Glutamatergic neuron (in vitro differentiated cells): ENCODE measurements at places on chromosomes 16 and 17.

DNA sequence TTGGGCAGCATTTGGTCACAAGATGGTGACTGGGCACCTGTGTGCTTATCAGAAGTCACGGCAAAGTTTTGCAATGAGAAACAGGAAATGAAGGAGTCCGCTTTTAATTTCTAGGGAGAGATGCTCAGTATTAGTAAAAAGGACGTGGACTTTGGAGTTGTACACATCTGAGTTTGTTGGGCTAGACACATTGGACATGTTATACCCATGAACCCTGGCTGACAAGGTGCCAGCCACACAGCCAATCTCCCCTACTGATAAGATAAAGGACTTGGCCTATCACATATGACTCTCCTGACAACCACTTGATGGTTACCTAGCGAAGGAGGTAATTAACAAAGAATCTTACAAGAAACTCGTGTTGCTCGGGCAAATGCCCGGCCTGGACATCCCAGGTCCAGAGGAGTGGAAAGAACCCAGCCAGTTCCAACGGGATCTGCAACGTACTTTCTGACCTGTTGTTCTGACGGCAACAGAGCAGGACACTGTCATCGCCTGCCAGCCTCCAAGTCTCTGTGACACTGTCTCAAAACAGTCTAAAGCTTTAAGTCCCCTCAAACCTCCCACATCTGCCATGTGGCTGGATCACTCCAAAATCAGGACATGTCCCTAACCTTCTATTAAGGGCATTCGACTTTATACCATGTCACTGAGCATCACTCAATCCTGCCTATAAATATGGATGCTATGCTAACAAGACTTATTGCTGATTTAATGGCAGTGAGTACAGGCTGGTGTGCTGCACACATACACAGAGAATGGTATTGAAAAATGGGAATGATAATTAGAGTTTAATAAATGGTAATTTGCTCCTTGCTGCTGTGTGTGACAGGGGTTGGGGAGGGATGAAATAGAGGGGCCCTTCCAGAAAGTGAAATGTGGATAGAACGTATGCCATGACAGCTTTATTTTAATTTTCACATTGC lies 47.6 kb upstream of the LYRM9 start:
- no peak for DNase-seq

DNA sequence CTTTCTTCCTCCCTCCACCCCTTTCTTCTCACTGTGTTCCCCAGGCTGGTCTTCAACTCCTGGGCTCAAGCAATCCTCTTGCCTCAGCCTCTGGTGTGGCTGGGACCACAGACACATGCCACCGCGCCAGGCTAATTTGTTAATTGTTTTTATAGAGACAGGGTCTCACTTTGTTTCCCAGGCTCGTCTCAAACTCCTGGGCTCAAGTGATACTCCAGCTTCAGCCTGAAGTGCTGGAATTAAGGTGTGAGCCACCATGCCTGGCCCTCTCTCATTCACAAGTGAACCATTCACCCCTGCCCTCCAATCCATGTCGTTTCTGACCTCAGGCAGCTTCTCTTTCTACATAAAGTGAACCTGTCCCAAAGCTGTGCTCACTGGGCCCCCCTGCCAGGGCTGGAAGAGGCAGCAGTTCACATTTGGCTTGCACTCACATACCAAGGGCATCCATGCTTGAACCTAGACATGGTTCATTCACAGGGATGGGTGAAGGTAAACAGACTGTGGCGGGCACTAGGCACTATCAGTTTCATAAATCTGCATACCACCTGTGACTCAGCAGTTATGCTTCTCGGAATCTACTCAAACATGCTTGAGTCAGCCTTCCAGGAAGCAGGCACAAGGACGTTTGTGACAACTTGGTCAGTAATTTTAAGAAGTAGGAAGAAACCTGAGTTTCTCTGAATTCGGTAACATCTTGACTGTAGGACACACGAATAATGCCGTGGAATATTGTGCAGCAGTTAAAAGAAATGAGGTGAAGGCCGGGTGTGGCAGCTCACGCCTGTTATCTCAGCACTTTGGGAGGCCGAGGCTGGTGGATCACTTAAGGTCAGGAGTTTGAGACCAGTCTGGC lies 6.0 kb upstream of the RNF213 start:
- no peak for DNase-seq

DNA sequence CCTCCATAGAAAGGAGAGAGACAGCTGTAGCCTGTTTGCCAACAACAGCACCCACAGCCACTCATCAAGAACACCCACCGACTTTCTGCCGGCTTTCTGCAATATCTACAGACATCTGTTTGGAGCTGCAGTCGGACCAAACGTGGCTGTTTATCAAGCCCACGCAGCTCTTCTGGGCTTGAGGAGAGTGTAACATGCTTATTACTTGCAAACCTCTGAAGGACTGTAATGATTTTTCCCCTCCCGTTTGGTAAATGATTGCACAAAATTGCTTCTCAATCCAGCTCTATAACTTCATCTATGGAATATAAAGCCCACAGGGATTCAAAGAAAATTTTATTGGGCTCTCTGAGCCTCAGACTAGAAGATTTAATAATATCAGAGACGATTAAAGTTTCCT lies 100.5 kb downstream of the VAT1L start:
- no peak for DNase-seq

DNA sequence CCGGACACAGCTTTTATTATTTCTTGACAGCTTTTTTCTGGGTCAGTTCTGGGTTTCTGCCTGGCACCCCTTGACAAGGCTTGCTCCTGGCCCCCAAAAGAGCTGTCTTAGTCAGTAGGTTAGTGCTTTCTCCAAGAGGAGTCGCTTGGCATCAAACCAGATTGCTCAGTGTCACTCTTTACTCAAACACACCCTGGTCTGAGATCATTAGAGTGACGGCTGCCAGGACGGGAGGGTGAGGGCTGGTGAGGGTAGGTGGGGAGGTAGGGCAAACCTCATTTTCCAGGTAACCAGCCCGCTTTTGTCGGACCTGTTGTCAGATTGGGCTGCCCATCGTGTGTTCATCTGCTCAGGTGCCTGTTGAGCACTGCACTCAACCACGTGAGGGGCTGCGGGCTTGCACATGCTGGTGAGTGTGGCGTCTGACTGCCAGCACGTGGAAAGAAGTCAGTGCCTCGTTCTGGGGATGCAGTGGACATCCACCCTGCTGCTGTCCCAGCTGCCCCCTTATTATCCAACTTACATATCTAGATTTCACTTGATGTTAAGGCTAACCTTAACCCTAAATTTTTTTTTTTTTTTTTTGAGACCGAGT lies 12.4 kb downstream of the TMEM94 start:
- no peak for DNase-seq

DNA sequence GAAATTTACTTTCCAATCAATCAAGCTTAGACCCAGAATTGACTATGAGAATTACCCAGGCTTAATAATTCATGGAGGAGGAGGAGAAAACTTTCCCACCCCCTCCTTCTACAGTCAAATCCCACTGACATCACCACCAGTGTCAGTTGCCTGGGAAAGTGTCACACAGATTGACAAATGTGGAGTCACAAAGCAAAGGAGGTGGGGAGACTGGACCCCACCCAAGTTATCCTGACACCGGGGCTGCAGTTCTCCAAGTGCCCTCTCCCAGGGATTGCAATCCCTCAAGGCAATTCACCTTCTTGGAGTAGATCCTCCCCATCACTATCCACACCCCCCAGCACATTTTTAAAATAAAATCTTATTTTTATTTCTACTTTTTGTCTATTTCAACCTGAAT lies 100.2 kb upstream of the CDH11 start:
- DNase-seq: no peak
